Activated T-cell treated with anti-CD3 and anti-CD28 coated beads, Interleukin-2, amount 50 U/mL, for 24 hours (primary cell): ENCODE measurements at places on chromosomes 11 and 22.

GRCh38 chr11:109329716-109330115 is 92.3 kb upstream of the C11orf87 start:
- DNase-seq: no peak

DNA sequence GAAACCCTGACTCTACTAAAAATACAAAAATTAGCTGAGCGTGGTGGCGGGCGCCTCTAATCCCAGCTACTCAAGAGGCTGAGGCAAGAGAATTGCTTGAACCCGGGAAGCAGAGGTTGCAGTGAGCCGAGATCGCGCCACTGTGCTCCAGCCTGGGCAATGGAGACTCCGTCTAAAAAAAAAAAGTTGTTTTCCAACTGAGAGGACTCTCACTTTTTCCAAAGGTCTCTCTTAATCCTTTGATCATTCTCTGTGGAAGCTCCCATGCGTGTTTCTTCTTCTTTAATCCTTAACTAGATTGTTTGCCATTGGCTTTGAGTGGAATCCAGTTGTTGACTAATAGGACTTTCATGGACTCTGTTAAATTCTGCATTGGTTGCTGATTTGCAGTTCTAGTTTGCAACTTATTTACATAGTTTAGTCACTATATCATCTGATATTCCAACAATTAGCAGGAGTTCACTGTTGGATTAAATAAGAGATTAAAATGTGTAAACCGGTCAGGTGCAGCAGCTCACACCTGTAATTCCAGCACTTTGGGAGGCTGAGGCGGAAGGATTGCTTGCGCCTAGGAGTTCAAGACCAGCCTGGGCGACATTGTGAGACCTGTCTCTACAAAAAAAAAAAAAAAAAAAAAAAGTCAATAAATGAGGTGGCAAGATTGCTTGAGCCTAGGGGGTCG is 79.7 kb downstream of the C22orf31 start:
- DNase-seq: no peak

DNA sequence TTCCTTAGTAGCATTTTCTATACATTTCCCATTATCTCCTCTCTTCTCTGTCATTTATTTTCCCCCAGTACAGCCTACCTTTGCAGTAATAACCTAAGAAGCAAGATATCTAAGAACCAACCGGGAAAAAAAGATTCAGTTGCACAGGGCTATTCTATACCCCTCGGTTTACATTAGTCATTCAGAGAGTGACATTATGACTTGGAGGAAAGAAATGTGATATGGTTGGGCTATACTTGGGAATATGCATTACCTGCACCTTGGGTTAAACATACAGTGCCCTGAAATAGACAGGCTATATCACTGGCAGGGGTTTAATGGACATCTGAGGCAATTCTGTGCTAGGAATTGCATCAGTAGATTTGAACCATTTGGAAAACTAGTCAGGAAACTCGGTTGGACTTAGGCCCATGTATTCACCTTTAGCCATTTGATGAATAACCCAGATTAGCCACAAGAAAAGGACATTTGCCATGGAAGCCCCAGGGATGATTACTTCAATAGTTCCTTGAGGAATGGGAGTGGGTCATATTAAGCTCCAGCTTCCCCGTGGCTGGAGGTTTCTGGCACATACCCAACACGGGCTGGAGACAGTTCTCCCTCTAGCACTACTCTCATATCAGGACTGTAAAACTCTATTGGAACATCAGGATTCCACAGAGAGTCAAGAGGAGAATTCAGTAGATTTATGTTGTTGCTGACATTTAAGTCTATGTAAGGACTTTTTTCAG is 973.2 kb downstream of the NTM start:
- no peak for DNase-seq

DNA sequence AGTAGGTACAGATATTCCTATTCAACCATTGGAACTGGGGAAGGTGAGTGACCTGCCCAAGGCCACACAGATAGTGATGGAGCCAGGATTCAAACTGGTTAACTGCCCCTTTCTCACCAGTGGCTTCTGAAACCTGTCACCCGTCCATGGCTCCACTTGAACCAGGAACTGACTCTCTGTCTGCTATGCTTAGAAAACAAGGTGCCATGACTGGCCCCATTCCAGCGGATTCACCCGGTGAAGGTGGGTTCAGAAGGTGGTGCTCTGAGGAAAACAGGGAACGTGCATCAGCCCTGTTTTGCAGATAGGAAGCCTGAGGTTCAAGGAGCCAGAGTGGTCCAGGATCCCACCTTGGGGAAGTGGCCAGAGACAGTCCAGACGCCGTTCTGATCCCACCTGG is 2.6 kb upstream of the PATZ1 start:
- DNase-seq: no peak

DNA sequence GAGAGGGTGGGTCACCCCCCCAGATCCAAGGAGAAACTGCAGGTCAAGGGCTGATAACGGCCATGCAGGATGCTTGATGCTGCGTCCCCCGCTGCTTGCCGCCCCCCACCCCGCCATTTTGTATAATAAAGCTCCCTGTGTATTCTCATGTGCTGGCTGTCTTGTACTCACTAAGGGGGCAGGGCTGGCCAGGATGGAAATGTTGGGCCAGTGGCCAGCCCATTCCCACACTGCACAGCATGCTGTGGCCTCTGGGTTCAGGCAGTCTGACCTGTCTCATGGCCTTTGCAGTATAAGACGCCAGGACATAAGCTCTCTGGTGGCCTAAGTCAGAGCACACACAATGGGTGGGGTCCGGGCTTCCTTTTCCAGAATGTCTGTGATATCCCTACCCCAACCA is 421 bp upstream of the PRR33 start:
- no peak for DNase-seq

DNA sequence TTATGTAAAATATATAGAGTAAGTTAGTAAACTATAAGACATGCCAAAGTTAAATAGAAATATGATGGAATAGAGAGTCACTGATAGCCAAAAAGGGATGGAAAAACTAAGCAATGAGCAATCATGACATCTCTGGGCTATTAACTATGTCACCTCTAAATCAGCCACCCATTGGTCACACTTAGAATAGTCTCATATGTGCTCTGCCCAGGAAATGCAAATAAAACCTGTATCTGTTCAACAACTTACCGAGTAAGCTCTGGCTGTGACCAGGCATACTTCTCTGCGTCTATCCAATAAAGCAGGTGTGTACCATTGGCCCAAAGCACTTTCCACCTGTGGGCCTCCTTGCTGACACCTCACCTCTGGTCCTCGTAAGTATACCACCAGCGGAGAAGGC is 1.6 kb upstream of the ARL14EP start:
- DNase-seq: no peak

GRCh38 chr11:85806876-85807275 is 4.1 kb downstream of the SYTL2 start:
- no peak for DNase-seq

DNA sequence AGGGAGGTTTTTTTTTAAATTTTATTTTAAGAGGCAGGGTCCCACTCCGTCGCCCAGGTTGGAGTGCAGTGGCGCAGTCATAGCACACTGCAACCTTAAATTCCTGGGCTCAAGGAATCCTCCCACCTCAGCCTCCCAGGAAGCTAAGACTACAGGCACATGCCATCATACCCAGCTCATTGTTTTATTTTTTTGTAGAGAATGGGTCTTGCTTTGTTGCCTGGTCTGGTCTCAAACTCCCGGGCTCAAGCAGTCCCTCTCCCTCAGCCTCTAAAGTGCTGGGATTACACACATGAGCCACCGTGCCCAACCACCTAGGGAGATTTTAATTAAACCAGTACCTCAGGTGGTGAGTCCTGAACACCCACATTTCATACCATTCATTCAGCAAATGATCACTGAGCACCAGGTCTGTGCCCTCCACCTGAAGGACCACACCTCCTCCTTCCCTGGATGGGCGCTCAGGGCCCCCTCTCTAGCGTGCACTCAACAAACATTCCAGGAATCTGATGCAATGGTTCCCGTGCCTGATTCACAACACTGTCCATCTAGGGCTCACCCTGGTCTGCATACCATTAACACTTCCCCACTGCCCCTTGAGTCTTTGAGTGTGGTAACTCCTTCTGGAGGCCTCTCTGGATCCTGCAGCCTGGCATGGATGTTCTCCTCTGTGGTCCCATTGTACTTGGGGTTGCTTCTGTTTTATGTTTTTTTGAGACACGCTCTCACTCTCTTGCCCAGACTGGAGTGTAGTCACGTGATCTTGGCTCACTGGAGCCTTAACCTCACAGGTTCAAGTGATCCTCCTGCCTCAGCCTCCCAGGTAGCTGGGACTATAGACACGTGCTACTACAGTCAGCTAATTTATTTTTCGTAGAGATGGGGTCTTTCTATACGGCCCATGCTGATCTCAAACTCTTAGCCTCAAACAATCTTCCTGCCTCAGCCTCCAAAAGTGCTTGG is 9.6 kb upstream of the MYH9 start:
- DNase-seq: no peak

GRCh38 chr11:122616718-122617117 is 38.8 kb upstream of the UBASH3B start:
- no peak for DNase-seq

- no peak for DNase-seq
Measured at GRCh38 chr22:49956418-49956770, 4.2 kb upstream of the PIM3 start.

- DNase-seq: no peak
Measured at GRCh38 chr11:97963528-97964331, 1057.0 kb upstream of the CNTN5 start.

GRCh38 chr11:59429924-59430516 is 3.8 kb upstream of the OR5A2 start:
- no peak for DNase-seq

DNA sequence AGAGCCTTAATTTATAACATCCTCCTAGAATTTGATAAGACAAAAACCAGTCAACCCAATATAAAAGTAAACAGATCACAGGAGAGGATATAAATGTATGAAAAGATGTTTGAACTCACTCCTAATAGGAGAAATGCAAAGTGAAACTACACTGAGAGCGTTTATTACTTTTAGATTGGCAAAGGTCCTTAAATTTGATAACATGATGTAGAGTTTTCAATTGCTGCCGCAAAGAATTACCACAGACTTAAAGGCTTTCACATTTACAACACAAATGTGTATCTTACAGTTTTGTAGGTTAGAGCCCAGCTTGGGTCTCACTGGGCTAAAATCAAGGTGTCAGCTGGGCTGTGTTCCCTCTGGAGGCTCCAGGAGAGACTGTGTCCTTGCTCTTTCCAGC is 9.1 kb upstream of the POU2AF2 start:
- no peak for DNase-seq

DNA sequence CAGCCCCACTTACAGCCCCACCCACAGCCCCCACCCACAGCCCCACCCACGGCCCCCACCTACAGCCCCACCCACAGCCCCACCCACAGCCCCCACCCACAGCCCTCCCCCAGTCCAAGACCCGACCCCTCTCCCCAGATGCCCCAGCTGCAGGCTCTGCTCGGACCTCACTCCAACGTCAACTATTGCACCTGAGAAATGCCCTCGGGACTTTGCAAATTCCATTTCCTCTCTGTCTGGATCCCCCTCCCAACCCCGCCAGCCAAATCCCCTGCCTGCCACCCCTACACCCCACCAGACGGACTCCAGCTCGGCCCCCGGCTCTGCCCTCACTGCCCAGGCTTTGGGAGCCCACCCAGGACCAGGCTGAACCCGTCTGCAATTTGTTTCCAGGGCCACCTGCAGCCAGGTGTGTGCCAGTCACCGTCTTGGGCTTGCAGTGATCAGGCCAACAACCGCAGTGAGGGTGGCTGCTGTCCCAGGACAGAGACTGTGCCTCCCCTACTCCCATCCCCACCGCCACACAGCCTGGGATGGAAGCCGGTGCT is 662.8 kb downstream of the BRD1 start:
- no peak for DNase-seq

DNA sequence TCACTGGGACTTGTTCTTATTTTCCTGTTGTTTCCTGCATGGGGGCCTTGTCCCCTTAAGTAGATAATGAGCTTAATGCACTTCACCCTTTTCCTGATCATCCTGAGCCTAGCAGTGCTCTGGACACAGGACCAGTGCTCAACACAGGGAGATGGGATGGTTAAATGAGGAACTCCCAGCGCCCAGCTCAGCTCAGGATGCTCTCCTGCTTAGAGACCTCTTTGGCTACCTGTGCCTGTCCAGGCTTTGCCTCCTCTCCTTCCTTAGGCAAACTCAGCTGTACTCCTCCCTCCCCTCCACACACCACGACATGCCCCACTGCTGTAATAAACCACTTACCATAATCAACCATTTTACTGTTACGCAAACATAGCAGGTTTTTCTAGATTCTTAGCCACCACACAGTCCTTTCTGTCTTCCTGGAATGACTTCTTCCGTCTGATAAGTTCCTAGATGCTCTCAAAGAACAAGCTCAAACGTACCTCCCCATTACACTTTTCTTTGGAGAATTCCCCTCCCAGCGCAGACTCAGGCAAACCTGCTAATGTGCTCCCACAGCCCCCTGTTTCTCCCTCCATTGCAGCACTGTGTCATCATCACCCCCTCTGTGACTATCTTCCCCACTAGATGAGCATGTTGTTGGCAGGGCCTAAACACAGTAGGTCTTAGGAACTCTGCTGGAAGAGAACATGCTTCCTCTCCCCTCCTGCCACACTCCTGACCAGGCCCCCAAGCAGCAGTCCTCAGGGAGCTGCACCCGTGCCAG is 113.6 kb downstream of the MICAL2 start:
- DNase-seq: no peak

DNA sequence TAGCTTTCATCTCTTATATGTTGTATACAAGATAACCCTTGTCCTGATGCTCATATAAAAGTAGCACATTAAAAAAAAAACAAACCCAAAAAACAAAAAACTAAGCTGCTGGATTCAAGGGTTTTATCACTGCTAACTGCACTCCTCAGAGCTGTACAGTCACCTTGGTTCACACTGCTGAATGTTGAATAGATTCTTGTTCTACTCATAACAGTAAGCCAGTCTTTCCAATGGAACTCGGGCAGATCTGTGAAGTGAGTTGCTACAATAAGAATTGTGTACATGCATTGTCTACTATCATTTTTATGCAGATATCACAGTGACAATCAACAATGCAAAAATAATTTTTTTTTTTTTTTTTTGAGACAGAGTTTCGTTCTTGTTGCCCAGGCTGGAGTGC is 4.7 kb downstream of the HARBI1 start:
- no peak for DNase-seq

- DNase-seq: no peak
Measured at GRCh38 chr11:104573441-104573990, 324.7 kb downstream of the CASP12 start.

GRCh38 chr11:60923326-60923725 is 934 bp upstream of the TMEM132A start:
- no peak for DNase-seq

GRCh38 chr11:132686886-132687285 is 845.4 kb downstream of the OPCML start:
- no peak for DNase-seq

- DNase-seq: no peak
Measured at GRCh38 chr11:65003282-65003681, 6.5 kb upstream of the BATF2 start.

DNA sequence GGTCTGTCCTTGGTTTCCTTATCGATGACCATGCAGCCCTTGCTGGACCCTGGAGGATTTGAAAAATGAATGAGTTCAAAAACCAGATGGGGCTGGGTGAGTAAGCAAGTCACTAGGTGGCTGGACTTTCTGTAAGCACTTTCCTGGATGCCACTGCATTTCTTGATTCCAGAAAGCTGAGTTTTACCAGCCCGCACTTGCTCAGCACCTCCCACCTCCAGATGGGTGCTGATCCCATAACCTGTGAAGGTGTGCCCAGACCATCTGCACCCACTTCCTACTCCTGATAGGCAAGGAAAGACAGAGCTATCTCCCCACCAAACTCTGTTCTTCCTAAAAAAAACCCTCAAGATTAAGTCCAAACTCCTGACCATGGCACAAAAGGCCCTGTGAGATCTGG is 21.1 kb downstream of the ASCC2 start:
- DNase-seq: no peak

GRCh38 chr22:39746600-39747262 is 146.8 kb downstream of the ENTHD1 start:
- DNase-seq: no peak
